Effector memory CD8-positive, alpha-beta T cell (primary cell): ENCODE measurements at places on chromosomes 5 and 9.

DNA sequence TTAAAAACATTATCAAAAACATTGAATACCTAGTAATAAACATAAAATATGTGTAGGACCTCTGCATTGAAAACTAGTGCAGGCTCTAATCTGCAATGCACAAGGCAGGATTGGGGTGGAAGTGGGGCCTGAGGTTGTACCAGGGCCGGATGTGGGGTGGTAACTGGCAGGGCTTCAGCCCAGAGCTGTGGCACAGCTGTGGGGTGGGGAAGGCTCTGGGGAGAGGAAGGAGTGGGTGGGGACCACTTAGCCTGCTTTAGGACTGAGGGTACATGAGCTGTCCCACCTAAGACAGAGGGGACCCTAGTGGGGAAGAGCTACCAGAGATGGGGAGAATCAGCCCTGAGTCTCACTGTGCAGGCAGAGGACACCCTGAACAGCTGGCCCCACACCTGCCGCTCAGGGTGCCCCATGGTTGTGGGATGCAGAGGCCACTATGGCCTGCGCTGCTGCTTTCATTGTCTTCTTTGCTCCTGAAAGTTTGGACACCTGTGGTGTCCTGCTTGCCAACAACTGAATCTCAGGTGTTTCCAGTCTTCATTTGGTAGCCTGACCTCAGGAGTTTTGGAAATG is 311.4 kb downstream of the TLE4 start:
- peak; percentile 59 for DNase-seq

GRCh38 chr9:129336601-129337331 is 158.7 kb upstream of the IER5L start:
- no peak for DNase-seq

DNA sequence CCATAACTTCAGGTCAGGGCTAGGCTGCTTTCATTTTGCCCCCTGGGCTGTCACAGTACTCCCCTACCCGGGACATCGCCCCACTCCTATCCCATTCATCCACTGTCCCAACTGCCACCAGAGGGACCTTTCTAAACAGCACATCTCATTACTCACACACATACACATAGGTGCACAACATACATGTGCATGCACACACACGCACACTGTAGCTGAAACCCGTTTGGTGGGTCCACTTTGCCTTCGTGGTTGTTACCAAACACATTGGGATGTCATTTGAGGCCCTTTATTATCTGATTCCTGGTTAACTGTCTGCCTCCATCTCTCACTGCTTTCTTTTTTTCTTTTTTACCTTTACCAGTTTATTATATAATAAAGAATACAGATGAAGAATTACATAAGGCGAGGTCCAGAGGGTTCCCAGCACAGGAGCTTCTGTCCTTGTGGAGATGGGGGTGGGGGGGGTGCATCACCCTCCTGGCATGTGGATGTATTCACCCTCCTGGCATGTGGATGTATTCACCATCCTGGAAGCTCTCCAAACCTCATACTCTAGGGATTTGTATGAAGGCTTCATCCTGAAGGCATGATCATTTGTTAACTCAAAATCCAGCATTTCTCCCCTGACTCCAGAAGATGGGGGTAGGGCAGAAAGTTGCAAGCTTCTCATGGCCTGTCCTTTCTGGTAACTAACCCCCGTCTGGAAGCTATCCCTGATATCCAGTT is 186.0 kb downstream of the GOLPH3 start:
- DNase-seq: no peak

- DNase-seq: no peak
Measured at GRCh38 chr9:127878001-127878651, 651 bp upstream of the AK1 start.

DNA sequence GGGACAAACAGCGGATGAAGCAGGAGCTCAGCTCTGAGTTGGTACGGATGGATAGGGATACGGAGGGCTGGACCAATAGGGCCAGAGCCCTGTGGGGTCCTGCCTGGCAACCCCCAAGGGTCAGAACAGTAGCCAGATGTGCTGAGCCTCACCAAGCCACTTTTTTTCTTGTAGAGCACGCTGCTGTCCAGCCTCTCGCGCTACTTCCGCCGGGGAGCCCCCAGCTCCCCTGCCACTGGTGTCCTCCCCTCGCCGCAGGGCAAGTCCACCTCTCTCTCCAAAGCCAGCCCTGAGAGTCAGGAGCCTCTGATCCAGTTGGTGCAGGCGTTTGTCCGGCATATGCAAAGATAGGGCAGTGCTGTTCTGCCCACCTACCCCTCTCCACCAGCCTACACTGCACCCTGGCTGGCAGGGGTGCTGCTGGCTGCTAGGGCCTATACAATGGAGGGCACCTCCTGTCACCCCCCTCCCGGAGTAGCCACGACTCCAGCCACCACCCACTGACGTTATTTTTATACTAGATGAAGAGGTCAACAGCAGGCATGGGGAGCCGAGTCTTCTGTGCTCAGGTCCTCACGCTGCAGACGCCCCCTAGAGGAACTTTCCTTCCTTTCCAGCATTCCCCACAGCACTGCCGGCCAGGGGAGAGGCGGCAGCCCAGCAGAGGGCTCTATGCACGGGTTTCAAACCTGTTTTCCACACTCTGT is 21.6 kb downstream of the SH3GLB2 start:
- peak; percentile 21 for DNase-seq

- no peak for DNase-seq
Measured at GRCh38 chr5:103513701-103514100, 48.9 kb downstream of the NUDT12 start.

DNA sequence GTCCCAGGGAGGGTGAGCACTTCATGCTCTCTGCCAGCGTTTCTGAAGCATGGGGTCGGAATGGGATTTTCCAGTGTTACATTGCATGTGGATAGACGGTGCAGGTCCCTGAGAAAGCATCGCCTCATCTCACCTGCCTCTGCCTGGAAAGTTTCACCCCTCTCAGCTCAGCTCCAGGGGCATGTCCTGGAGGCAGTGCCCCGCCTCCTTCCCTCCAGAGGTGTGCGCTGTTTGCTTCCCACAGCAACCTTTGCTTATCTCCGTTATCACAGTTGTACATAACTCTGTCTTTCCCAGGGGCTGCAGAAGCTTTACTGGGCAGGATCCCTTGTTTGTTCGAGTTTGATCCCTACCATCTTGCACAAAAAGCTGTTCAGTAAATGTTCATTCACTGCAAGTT is 10.7 kb upstream of the CREBRF start:
- DNase-seq: no peak

DNA sequence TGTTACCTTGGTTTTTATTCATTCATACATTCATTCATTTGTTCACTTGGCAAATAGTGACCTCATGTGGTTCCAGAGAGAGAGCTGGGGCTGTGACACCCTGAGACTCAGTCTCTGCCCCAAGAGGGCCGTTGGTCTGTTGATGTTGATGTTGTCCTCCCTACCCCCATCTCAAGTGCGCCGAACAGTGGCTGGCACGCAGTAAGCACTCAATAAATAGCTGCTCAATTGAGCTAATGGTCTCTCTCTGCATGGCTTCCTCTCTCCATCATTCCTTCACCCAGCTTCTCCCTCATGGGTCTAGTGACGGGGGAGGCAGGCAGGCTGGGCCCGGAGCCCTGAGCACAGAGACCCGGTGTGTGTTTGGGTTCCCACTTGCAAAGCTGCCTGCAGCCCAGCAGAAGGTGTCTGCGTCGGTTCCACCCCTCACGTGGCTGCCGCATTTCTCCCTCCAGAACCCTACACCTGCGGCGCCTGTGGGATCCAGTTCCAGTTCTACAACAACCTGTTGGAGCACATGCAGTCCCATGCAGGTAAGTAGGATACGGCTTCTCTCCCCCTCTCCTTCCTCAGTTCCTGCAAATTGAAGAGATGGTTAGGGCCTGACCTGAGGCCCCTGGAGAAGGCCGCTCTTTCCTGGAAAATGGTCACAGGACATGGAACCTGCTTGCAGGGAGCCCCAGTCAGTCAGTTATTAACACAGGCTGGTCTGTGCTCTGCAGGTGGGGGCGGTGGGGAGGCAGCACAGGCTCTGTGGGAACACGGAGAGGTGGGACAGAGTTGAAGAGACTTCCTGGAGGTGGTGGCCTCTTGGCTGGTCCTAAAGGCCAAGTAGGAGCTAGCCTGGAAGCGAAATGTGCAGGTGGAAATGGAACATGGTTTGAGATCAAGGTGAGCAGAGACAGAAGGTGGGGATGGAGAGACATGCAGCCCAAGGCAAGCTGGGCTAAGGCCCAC is 42.0 kb downstream of the AMBP start:
- no peak for DNase-seq

DNA sequence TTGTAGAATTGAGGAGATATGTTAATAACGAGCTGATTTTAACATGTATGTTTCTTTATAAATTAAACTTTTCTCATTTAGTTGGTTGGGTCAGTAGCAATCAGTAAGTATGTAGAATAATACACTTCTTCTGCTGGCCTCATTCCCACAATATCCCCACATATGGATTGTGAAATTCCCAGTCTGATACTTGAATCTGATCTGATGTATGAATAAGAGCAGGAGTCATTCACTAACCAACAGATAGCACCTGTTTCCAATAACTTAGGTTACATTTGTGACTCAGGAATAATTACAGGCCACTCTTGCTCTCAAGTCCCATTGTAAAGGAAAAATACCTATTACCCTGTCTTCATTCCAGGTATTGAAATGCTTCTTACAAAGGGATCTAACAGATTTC is 23.9 kb downstream of the SLC36A1 start:
- no peak for DNase-seq

DNA sequence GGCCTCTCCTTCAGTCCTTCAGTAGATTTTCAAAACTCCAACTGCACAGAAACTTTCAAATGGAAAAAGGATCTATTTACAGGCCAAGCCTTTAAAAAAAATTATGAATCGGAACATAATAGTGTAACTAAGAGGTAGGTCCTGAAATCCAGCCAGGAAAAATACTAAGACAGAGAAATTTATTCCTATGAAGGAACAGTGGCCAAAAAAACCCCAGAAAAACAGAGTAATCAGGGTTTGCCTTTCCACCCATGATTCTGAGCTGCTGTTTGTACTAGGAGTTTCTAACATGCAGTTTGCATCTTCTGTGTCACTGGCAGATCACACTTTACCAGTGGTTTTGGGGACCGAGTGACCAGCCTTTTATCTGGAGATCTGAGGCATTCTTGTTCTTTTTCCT is 93.1 kb upstream of the TMED7 start:
- no peak for DNase-seq

DNA sequence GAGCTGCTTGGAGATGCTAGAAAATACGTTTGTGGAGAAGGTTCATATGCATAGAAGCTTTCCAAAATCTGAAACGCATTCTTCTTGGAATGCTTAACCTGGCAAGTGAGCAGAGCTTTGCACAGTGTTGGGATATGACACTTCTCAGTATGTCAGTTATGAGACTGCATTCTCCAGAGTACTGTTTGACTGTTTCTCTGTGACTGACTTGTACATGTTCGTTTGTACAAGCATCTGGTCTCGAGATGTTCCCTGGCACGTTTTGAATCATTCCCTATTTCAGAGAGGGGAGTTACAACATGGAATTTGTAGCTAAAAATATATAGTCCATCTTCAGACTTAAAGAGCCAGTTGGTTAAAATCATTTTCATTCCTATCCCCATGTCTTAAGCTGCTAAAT is 272.4 kb downstream of the ARRDC3 start:
- DNase-seq: no peak

DNA sequence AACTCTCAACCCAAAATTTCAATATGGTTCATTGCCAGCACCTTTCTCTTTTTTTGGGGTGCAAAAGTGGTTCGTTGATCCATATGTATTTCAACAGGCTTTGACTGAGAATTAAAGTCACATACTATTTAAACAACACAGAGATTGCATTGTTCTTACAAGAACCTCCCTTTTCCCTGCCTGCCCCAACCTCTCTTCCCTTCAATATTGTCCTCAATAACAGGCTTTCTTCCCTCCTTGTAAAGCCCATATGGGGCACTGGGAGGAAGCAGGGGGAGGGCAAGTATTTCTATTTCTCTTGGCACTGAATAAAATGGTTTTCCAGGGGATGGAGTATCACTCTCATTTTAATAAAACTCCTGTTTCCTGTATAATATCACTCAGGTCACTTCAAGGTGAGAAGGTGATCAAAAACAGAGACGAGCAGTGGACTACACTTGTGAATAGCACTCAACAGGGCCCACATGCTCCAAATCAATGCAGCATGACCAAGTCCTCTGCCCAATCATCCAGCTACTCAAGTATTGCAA is 65.1 kb downstream of the EFNA5 start:
- no peak for DNase-seq

DNA sequence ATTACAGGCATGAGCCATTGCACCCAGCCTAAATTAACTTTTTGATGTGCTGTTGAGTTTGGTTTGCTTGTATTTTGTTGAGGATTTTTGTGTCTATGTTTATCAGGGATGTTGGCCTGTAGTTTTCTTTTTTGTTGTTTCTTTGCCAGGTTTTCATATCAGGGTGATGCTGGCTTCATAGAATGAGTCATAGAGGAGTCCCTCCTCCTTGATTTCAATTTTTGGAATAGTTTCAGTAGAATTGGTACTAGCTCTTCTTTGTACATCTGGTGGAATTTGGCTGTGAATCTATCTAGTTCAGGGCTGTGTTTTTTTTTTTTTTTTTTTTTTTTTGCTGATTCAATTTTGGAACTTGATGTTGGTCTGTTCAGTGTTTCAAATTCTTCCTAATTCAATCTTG is 1164.3 kb upstream of the DMAC1 start:
- no peak for DNase-seq

- no peak for DNase-seq
Measured at GRCh38 chr5:1669276-1670155, 130.1 kb downstream of the MRPL36 start.

DNA sequence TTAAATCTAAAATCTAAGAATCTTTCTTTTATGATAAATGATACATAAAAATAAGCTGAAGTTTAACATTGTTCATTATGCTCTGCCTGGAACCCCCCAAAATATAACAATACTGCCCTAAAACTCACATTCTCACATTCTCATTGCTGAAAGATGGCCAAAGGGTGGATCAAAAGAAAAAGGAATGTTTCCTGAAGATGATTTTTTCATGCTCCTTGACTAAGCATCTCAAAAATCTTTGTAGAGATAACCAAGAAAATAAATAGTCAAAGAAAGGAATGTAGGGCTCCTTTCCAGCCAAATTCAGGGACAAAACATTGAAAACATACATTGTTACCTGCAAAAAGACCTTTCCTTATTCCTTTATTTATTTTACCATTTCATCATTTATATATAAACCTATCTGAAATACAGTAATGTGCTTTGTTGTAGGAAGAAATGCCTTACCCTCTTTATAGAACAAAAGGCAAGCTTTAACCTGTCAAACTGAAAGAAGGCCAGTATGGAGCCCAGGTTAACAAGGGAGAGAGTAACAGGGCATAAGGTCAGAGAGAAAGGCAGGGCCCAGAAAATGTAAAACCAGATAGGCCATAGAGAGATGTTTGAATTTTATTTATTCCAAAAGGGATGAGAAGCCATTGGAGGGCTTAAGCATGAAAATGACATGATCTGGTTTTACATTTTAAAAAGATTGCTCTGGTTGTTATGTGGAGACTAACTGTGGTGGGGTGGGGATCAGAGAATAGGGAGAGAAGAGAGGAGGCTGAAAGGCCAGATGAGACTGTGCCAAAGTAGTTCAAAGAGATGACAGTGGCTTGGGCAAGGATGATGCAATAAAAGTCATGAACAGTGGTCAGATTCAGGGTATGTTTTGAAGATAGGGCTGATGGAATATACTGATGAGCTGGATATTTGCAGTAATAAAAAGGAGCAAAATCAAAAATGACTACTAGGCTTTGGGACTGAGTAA is 37.3 kb upstream of the CDK5RAP2 start:
- DNase-seq: no peak
